ENCODE measurements at places on chromosomes 1 and 21.

DNA sequence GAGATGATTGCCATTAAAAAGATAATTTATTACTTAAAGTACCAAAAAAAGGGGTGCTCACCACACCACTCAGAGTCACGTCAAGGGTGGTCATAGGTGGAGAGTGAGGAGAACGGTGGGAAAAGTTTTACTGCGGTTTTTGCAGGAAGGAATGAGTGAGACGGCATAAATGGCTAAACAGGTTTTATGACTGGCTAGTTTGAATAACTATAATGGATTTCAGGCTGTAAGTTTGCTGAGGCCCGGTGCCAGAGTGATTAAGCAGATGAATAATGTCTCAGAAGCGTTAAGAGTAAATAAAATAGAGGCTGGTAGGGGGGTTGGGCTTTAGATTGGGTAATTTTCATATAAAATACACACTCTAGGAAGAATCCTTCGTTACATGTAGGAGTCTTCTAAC lies 1337.8 kb downstream of the AMY1C start:
- no peak for DNase-seq

DNA sequence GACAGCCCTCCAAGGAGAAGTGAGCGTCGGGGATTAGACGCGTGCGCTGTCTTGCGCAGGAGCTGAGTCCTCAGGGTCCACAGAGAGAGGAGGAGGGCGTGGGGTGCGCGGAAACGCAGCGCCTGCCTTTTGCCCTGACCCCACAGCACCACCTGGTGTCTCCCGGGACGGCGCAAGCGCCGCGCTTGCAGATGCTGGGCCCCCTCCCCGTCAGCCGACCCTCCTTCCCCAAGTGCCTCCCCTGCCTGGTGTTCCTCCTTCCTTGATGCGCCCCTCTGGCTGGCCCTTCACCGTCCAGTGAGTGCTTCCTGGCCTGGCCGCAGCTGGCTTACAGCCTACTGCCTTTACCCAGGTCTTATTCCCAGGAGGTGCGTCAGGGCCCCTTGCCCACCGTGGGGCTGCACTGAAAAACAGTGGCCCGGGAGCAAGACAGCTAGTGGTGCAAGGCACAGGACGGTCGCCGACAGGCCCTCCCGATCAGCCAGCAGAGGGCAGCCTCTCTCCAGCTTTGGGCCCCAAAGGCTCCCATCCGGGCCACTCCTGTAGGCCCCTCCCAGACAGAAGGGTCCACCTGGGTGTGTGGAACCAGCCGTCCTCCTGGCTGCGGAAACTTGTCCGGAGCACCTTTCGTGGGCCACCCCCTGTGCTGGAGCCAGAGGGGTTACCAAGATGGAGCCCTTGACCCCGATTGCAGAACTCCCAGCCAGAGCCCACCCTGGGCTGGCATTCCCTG lies 12.9 kb upstream of the PHLDA3 start:
- DNase-seq: peak; percentile 81

DNA sequence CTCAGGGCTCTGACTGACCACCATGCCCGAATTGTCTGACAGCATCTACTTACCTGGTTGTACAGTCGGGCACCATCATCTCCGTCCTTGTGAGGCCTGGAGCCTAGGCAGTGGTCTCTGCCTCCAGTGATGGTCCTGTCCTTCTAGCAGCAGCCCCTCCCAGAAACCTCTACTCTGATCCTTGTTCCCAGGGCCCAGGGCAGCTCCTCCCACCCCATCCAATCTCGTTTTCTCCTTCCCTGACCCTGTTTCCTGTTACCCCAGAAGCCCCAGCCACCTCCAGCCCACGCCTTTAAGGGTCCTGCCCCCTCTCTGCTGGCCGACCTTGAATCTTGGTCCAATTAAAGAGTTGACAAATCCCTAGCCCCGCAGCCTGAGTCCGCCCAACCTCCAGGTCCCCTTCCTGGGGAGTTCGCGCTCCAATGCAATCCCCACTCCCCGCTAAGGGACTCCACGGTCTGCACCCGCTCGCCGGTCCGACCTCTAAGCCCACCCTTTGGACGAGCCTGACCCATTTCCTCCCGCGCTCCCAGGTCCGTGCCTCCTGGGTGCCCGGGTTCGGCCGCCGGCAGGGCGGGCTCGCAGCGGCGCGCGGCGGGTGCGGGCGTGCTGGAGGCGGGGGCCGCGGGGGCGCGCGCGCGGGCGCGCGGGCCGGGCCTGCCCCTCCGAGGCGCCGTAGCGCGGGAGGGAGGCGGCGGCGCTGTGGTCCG lies at the start of gene B4GALT2:
B4GALT2 (plus strand) TSS at position 660 of the 710 bp plus-strand sequence. CDS start 1,951 bp downstream, outside the sequence.
- DNase-seq: peak; percentile 22

DNA sequence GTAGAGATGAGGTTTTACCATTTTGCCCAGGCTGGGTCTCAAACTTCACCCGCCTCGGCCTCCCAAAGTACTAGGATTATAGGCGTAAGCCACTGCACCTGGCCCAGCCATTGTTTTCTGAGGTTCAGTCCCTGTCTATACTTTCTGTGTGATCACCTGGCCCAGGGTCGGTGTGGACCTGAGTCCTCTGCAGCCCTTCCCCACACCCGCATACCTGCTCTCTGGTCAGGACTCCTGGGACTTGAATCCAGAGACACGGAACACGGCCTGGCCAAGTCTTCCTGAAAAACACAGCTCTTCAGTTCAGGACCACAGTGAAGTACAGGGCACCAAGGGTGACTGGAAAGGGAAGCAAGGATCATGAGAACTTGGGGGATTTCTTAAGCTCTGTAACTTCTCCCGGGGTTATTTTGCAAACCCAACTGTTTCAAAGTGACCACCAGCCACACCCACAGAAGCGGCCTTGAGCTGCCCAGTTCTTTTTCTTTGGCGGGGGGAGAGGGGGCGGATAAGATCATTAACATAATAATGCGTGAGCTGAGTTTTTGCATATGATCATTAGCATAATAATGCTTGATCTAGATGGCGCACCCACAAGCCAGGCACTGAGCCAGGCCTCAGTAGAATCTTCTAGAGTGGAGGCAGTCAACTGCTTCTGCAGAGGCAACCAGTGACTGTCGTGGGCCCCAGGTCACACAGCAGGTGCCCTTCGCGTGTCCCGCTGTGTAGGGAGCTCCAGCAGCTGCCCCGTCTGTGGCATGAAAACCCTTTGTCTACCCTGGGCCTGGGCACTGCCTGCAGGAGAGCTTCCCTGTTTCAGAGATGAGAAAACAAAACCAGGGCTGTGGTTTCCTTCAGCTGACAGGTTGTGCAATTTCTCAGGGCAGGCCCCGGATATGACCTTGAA lies 1.7 kb upstream of the NADK start:
- DNase-seq: peak; percentile 41

DNA sequence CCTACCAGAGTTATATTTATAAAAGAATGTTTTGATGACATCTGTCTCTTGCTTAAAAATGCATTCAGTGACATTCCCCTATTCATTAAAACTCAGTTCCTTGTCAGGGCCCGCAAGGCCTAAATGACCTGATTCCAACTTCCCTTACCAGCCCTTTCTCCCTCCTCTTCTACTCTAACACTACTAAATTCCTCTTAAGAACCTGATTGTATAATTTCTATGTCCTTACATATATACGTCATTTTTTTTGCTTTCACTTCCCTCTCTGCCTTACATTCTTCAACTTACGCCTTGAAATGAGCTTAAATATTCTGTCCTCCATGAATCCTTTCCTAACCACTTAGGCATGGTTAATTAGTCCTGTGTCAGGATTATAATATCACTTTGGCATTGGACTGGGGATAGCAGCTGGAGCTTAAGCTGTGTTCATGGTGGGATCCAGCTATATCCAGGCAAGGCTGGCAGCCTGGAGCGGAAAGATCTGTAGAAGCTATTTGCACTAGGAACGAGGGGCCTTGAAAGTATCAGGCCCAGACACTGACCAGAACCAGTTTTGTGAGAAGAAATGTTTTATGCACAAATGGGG lies 360.2 kb upstream of the PTBP2 start:
- DNase-seq: no peak

- peak; percentile 84 for DNase-seq
Measured at GRCh38 chr1:203340112-203340790, 10.7 kb downstream of the FMOD start.

DNA sequence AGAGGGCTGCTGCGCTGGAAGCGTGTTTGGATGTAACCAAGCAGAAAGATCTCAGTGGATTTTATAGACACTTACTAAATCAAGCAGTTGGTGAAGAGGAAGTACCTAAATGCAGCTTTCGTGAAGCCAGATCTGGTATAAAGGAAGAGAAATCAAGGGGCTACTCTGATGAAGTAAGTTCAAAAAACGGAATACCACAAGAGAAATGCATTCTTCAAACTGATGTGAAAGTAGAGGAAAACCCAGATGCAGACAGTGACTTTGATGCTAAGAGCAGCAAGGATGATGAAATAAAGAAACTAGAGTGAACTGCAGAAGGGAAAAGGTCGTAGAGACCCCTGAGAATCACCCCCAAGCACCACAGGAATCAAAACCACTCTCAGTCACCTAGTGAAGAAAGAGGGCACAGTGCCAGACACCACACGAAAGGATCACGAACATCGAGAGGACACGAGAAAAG lies 40.8 kb upstream of the NEXN start:
- DNase-seq: no peak

DNA sequence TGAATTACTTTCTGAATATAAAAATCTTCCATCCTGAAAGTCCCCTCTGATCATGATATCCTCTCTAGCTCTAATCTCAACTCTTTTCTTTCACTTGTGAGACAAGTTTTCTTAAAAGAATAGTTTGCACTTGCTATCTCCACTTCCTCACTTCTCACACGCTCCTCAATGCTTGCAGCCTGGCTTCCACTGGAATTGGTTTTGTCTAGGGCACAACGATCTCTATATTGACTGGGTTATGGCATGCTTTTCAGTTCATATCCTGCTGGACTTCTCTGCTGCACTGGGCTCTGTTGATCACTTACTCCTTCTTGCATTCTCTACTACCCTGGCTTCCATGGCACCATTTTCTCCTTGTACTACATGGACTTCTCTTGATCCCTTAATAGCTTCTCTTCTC lies 474 bp downstream of the FCRLA start:
- DNase-seq: no peak

GRCh38 chr1:115306146-115306545 lies 31.9 kb downstream of the NGF start:
- DNase-seq: no peak

DNA sequence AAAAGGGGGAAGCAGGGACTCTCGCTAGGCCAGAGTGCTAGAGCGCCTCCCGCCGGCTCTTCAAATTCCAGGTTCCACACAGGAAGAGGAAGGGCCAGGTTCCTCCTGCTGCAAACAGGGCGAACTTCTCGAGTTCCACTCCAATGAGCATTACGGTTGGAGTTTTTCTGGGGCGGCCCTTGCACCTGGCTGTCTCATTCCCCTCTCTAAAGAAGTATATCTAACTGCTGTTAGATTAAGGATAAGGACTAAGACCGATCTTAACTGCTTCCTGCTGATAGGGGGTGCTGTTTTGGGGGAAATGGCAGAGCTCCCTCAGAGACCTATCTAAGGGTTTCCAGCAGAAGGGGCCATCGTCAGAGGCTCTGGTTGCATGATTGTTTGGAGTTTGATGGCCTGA lies 138.0 kb downstream of the RABGAP1L start:
- DNase-seq: no peak

DNA sequence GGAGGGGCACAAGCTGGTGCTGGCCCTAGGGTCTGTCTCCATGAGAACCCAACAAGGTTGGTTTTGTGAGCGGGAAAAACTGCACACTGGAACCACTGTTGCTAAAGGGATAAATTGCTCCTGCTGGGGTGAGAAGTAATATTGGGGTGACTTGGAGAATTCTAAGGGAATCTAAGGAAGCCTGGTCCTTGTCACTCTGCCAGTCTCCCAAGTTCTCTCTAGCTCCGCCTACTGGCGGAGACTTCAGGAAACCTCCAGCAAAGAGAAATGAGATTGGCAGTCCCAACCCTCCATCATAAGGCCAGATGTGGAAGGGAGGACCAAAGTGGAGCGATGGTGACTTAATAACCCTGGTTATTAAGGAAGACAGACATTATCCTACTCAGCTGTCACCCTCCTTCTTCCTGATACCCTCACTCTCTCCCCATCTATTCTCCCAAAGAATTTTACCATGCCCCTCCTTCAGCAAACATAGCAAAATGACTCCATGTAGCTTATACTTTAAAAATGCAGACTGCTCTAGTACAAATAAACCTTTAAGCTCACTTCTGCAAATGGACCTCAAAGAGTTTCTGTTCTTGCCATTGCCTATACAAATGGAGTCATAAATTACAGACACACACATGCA lies 2.7 kb downstream of the LCE1F start:
- no peak for DNase-seq

DNA sequence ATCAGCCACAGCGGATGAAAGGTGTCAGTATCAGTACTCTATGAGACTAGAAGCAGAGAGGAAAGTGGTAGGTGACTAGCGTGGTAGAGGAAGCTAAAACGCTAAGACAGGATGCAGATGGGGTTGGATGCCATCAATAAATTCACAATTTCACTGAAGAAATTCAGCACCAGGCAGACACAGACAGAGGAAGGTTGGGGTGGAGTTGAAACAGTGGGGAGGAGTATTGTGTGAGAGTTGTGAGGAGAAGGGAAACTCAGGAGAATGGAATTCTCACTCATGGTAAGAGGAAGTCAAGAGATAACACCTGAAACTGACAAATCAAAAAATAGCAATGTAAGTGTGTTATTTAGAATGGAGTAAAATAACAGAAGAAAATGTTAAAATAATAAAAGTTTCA lies 208.5 kb upstream of the DAB1 start:
- no peak for DNase-seq

GRCh38 chr1:145906954-145907753 lies 2.7 kb downstream of the ITGA10 start:
- no peak for DNase-seq

- DNase-seq: no peak
Measured at GRCh38 chr1:101902199-101902598, 94.5 kb downstream of the OLFM3 start.

DNA sequence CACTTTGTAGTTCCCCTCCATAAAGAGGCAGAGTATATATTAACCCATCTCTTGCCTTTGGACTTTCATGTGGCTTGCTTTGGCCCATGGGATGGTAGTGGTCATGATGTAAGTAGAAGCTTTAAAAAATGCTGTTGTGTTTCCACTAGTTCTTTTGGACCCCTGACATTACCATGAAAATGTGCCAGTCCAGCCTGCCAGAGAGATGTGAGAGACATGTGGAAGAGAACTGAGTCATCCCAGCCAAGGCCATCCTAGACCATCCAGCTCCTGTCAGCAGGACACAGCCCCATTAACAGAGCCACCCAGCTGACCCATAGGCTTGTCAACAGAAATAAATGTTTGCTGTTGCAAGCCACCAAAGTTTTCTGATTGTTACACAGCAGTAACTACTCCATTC lies 3.9 kb upstream of the CD101 start:
- DNase-seq: no peak

DNA sequence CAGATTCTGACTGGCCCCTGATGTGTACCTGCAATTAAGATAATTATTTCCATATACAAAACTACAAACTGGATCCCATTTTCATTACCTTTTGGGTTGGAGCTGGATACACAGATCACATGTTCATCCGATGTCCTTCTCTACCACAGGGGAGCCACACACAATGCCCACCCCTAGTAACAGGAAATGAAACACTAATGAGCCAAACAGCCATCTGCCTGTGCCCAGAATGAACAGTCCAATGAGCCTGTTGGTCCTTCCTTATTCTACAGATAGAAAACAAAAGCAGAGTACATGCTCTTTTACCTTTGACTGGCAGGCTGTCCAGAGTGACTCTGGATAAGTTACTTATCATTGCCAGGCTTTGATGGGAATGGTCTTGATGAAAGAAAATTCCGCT lies 68.6 kb downstream of the SIPA1L2 start:
- no peak for DNase-seq

- DNase-seq: no peak
Measured at GRCh38 chr1:174976436-174977108, 23.2 kb upstream of the CACYBP start.

- peak; percentile 82 for DNase-seq
Measured at GRCh38 chr1:204828352-204828850, 42.3 kb upstream of the NFASC start.

Measured in anterior cingulate cortex (tissue), 58 donors.